ENCODE measurements at places on chromosomes 2 and 18.
A peak's percentile ranks its signal among the peaks of the same experiment; 100 is the strongest.

DNA sequence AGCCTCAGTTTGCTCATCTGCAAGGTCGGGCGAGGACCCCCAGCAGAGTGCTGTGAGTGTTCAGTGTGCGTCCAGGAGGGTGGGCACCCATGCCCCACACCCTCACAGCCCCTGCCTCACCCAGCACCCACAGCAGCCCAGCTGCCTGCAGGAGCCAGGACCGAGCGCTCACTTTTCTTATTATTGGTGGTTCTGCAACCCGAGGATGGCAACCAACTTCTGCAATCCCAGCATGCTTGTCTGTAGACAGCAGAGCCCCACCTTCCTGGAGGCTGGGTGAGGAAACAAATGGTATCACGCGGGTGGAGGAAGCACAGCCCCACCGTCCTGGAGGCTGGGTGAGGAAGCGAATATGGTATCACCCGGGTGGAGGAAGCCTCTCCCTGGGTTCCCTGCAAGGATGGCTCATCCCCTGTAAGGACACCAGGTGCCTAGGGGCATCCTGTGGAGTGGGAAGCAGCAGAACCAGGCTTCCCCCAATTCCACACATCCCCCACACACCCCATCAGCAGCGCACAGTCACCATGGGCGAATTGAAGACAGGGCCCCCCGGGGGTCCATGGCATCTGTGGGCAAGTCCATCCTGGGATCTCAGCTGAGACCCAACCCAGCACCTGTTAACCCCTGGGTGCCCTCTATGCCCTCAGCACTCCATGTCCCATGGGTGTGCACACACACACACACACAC, 220.5 kb upstream of the RAB6C start:
- peak; percentile 8 for DNase-seq

DNA sequence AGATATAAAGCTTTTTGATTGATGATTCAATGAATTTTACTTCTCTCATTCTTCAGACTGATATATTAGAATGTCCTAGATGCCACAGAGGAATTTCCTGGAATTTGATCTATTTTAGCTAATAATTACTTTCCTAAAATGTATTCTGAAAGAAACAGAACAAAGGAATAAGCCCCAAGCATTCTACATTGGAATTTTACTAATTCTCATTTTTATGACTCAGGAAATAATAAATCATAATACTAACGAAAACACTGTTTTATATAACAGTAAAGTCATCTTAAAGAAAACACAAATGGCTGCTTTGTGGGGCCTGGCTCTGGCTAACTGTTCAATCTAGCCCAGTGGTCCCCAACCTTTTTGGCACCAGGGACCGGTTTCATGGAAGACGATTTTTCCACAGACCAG, 68.6 kb upstream of the LPIN2 start:
- DNase-seq = no peak

DNA sequence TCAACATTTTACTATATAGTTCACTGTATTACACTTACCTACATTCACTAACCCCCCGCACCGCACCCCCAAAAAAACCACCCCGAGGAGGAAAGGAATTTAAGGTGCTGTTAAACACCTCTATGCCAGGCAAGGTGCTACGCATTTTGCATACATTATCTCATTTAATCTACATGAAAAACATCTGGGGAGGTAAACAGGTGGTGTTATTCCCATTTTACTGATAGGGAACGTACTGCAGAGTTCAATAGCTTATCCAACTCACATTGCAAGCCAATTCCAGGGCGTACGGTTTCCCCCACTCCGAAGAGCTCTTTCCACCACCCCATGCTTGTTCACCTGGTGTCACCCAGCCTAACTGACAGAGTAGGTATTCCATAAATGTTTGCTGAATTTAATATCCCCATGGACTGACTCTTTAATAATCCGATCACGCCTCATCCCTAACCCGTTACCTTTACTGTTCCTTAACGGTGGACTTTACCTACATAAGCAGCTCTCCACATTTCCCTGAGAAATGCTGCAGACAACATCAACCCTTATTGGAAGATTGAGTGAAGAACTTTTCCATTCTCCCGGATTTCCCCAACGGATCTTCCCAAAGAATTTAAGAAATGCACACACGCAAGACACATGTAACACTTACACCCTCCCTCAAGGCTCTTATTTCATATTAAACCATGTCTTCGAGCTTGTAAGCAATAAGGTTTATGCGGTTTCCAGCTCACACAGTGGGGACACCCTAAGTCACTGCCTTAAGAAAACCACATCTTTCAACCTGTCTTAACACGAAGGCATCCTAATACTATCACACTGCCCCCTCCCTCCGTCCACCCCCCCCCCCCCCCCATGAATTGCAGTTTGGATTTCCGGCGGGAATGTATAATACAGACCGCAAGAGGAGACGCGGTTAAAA, 1.2 kb downstream of the RAPH1 start:
- DNase-seq = no peak

- DNase-seq = no peak
Measured at GRCh38 chr2:96665083-96665569, 22.6 kb downstream of the FER1L5 start.

- no peak for DNase-seq
Measured at GRCh38 chr18:22980394-22980793, 47.3 kb downstream of the RBBP8 start.

DNA sequence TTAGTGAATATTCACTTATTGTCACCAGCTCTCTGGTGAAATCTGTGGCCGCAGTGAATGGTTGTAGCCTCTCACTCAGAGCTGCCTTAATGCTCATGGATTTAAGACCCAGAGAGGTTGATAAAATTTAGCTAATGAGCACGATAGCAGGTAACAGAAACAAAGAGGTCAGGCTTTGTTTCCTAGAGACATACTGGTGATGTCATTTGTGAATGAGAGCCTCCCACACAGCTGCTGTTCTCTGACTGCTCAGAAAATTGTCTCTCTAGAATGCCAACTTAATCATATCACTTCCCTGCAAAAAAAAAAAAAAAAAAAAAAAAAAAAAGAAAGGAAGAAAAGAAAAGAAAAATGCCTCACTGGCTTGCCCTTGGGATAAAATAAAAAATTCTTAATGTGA, 411.7 kb upstream of the MYT1L start:
- no peak for DNase-seq

DNA sequence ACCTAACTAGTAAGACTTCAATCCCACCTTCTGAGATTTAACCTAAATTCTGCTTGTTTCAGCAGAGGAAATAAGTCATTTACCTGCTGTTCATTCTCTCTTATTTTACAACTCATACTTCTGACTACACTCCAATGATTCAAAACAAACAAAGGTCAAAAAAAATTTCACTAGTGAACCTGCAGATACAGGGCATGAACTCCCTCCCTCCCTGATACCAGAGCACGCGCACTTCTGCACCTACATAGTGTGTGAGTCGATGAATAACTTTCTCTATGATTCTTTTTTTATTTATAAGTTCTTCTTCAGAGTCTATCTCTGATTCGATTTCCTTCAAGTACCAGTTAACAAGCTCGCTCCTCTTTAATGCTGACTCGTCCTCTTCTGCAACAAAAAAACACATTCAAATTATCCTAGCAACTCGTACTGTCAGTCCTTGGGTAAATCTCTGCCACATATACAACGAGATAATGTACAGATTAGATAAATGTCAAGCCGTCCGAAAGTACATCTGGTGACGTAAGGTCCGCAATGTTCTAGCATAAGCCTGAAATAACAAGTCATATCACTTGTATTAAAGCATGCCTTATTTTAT, 7.4 kb upstream of the LCT start:
- no peak for DNase-seq

DNA sequence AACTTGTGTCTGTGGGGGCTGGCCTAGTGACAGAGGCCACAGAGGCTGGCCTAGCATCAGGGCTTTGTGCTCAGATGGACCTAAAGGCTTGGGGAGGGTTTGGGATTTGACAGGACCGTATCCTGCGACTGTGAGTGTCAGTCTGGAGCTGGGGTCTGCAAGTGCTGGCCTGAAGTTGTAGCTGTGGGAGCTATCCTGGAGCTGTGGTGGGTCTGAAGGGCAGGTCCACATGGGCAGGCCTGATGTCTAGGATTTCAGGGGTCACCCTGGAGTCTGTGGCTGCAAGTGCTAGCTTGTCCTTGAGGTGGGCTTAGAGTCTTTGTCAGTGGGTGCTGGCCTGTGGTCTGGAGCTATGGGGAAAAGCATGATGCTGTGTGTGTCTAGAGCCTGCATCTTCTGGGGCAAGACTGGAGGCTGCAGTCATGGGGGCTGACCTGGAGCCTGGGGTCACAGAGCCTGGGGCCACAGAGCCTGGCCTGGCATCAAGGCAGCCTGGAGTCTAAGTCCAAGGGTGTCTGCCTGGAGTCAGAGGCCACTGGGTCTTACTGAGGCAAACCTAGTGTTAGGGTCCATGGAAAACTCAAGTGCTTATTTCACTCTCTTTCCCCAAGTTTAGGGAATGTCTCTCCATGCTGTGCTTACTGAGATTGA, 3.6 kb downstream of the REG3A start:
- no peak for DNase-seq

- DNase-seq = no peak
Measured at GRCh38 chr2:25301453-25302352, 40.0 kb downstream of the DNMT3A start.

DNA sequence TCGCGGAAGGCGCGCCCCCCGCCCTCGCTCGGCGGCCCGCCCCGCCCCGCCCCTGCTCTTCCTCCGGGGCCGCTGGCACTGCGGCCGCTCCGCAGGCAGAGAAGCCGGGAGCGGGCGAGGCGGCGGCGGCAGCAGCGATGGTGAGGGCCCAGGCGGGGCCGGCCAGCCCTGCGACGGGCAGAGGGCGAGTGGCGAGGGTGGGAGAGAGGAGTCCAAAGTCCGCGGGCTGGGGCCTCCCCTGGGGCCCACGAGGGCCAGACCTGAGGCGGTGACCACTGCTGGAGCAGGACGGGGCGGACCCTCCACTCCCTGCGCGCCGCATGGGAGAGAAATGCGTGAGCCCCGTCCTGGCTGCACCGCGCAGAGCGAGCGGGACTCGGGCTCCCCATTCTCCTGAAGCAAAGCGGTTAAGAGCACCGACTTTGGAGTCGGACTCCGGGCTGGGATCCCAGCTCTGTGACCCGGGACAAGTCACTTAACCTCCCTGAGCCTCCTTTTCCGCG, at the start of gene VAMP5:
TSS of gene VAMP5 (plus strand) at position 78 of the 503 bp plus-strand sequence. CDS start at position 138, 60 bp downstream.
- peak; percentile 50 for DNase-seq

DNA sequence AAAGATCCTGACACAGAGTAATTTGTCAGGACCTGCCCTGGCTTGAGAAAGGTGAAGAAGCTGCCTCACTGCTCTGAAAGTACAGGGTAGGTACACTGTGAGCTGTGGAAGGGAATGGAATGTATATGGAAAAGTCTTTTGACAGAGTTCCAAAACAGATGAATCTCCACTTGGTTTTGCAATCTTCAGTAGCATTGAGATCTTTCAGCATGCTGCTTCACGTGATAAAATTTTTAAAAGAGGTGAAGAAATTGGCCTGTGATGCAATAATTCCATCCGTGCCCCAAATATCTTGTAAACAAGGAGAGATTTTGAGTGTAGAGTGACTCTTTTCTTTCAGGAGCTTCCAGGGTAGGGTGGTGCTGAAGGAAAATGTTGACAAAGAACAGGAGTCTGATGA, 123.1 kb downstream of the OSR1 start:
- DNase-seq = no peak

GRCh38 chr2:129252781-129253460, 726.5 kb upstream of the RAB6C start:
- no peak for DNase-seq

- DNase-seq = no peak
Measured at GRCh38 chr2:181462033-181462432, 4.8 kb downstream of the ITGA4 start.

DNA sequence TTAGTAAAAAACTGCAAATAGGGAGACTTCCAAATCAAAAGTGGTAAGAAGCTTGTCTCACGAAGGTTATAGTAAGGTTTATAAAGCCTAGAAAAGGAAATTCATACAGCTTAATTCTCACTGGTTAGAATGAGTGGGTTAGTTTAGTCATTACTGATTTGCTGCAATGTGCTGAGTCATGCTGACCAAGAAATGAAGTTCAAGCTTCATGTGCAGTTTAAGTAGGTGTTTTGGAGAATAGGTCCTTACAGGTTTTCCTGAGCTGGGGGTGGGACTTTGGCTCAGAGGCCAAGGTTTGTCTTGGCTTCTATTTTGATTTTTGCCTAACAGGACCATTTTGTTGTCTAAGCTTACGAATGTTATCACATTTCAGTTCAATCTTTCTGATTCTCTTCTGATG, 15.1 kb downstream of the CLIP4 start:
- DNase-seq = no peak

GRCh38 chr2:45932278-45932975, 281.0 kb downstream of the PRKCE start:
- DNase-seq = no peak

GRCh38 chr2:159795841-159796690, 1.9 kb downstream of the CD302 start:
- DNase-seq = no peak

- DNase-seq = no peak
Measured at GRCh38 chr2:30361751-30362394, 85.2 kb upstream of the LCLAT1 start.

GRCh38 chr18:76306685-76307292, 188.3 kb downstream of the ZNF516 start:
- DNase-seq = no peak

GRCh38 chr2:117786520-117786919, 28.0 kb upstream of the DDX18 start:
- DNase-seq = no peak

DNA sequence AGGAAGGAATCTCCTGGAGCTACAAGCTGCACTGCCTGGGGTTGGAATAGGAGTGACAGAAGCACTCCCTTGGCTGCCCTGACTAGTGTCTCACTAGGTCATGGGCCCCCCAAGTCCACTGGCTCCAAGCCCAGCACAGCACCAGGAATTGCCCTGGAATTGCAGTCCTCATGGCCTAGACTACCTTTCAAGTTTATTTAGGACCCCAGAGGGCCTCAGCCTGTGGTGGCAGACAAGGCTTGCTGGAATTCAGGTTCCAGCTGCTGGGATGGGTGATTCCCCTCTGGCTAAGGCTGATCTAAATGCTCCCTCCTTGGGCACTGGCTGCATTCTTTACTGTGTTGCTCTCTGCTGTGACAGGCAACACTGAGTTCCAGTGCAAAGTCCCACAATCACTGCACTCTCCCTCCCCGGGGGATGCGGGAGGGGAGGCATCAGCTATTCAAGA, 14.0 kb downstream of the STRADB start:
- peak; percentile 67 for DNase-seq

- DNase-seq = no peak
Measured at GRCh38 chr2:142190805-142191204, 60.0 kb upstream of the LRP1B start.

DNA sequence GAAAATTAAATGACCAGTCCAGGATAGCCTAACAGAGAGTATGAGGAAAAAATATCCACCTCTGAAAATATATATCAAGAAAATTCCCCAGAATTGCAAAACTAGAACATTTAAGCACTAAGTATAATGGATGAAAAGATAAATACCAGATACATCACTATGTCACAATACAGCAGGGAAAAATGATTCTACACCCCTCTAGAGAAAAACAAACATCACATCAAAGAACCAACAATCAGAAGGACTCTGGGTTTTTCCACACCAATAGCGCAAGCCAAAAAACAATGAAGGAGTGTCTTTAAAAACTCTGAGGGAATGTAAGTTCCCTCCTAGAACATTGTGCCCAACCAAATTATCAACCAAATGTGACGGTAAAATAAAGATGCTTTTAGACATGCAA, 13.7 kb downstream of the BUB1 start:
- DNase-seq = no peak

All from glutamatergic neuron (in vitro differentiated cells).